ENCODE measurements at places on chromosomes 2 and 18.

- DNase-seq = no peak
Measured at GRCh38 chr2:145925591-145925990, 1405.7 kb upstream of the ZEB2 start.

- no peak for DNase-seq
Measured at GRCh38 chr2:69033461-69034095, 20.6 kb downstream of the ANTXR1 start.

DNA sequence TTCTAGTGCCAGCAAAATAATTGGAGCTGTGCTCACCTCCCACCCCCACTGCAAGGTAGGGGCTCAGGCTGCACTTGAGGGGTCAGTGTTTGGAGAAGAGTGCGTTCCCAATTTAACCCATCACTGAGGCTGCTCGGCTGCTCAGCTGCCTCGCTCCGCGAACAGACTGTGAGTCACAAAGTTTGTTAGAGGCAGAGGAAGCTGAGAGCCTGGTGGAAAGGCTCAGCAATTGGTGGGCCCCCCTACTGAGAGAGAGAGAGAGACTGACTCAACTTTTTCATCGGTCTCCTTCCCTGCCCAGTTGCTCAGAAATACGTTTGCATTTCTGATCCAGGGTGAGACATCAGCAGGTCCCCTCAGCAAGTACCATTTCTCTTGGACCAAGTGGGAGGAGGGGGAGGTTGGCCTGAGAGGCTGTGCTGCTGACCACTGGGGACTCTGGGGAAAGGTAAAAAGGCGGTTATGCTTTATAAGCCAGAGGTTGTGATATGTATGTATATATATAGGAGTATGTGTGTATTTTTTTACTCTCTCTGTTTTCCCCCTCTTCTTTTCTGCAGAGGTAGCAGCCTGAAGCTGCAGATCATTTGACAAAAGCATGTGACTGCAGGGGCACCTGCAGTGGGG, 1.5 kb downstream of the EFR3B start:
- peak; percentile 90 for DNase-seq

- DNase-seq = no peak
Measured at GRCh38 chr2:200777275-200777674, 34.4 kb upstream of the BZW1 start.

DNA sequence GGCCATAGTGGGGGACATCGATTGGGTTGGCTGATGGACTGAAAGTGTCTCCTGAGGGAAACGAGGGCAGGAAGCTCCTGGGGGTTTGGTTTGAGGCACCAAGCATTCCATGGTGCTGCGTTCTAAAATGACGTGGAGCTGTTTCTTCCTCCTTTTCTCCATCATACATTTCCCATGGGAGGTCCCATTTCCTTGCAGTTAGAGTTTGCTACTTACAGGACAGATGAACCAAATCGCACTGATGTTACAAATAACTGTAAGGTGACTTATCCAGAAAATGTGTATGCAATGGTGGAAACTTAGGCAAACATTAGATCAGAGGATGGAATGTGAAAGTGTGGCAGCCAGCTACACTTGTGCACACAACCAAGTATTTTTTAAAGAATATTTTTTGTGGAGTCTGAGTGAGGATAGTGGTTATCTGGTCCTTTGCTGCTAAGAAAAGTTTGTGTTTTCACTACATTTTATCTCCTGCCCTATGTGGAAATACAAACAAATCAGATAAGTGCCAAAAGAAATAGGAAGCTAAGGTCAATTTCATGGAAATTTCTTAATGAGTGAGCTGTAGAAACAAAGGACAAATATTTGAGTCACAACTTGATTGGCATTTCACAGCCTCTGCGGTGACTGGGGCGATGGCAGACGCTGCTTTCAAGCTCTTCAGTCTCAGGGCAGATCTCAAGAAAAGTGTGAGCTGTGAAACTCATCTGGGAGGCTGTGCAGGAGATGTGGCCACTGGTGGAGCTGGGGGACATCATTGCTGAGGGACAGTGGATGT, 256.2 kb downstream of the TSN start:
- peak; percentile 61 for DNase-seq

GRCh38 chr2:152550386-152550785, 166.9 kb downstream of the PRPF40A start:
- no peak for DNase-seq
